Activated naive CD8-positive, alpha-beta T cell treated with anti-CD3 and anti-CD28 coated beads for 36 hours (primary cell): ENCODE measurements at places on chromosomes 13 and 19. TPM values are rescaled to one million over a fixed set of nuclear protein-coding genes. Genes with fewer than 3 reads are reported as not detected.

GRCh38 chr13:105341256-105341655 lies 1194.2 kb downstream of the EFNB2 start:
- no peak for DNase-seq
- H3K36me3 ChIP-seq = no peaks in the 10 kb centered on the region
- peaks cover 4% of the 10 kb centered on the region for H3K4me1 ChIP-seq
- no peaks in the 10 kb centered on the region for H3K27me3 ChIP-seq

DNA sequence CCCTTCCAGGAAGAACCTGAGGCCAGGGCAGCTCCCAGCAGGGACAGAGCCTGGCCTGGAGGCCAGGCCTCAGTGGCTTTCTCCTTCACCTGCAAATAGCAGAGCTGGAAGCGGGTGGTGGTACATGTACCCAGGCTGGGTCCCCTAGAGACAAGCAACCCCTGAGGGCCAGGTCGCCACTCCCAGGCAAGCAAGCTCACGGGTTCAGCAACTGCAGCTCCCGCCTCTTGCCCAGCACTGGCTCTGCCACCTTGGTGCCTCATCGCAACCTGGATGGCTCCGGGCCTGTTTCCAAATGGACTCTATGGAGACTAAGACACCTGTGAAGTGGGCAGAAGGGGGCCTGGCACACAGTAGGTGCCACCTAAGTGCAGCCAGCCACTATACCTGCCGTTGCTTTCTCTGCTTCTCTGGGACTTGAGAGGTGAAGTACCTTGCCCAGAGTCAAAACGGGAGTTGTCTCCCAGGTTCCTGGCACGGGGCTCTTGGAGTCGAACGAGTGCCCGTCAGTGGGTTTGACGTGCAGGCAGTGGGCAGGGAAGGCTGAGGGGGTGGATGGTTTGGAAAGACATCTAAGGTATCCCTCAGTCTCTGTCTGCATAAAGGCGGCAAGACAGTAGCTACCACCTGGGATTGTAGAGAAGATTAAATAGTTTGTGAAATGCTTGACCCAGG lies 2.4 kb upstream of the PLPP2 start:
- no peak for DNase-seq
- H3K36me3 ChIP-seq = no peaks in the 10 kb centered on the region
- no peak overlapping the region for H3K4me3 ChIP-seq

GRCh38 chr19:46975011-46975924 lies 44.4 kb upstream of the NPAS1 start:
- DNase-seq = no peak
- H3K27ac ChIP-seq = no peak overlapping the region
- H3K36me3 ChIP-seq = peaks cover 3% of the 10 kb centered on the region
- H3K4me1 ChIP-seq = peaks cover 4% of the 10 kb centered on the region

DNA sequence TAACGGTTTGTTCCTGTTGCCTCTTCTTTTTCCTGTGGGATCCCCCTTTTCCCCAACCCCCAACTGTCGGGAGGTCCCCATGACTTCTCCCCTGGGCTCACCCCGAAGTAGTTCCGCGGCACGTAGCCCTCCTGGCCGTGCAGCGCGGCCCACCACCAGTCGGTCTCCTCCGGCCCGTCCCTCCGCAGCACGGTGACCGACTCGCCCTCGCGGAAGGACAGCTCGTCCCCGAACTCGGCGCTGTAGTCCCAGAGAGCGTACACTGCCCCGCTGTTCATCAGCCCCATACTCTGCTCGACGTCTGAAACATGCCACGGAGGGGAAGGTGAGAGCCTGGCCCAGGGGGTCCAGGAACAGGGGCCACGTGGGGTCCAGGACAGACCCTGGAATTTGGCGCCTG lies 12.1 kb upstream of the ERCC2 start:
- H3K27me3 ChIP-seq = peaks cover 32% of the 10 kb centered on the region
- no peak for DNase-seq
- H3K4me3 ChIP-seq = no peak overlapping the region

DNA sequence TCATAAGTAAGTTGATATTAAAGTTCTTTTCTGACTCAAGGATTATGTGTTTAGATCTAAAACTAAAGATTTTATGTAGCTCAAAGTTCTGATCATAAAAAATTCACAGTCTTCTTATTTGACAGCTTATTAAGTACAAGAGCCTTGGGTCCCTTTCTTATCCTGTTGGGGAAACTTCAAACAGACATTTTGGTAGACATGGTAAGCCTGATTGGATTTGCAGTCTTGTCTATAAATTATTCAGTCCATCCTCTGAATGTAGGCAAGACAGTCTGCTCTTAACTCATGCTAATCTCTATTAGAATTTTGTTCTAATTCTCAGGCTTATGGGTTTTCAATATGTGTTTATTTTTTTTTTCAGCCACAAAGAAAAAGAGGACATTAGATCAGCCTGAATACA lies 1718.7 kb upstream of the SLC10A2 start:
- H3K27ac ChIP-seq = no peak overlapping the region
- no peaks in the 10 kb centered on the region for H3K27me3 ChIP-seq
- no peak overlapping the region for H3K4me3 ChIP-seq
- no peaks in the 10 kb centered on the region for H3K36me3 ChIP-seq

DNA sequence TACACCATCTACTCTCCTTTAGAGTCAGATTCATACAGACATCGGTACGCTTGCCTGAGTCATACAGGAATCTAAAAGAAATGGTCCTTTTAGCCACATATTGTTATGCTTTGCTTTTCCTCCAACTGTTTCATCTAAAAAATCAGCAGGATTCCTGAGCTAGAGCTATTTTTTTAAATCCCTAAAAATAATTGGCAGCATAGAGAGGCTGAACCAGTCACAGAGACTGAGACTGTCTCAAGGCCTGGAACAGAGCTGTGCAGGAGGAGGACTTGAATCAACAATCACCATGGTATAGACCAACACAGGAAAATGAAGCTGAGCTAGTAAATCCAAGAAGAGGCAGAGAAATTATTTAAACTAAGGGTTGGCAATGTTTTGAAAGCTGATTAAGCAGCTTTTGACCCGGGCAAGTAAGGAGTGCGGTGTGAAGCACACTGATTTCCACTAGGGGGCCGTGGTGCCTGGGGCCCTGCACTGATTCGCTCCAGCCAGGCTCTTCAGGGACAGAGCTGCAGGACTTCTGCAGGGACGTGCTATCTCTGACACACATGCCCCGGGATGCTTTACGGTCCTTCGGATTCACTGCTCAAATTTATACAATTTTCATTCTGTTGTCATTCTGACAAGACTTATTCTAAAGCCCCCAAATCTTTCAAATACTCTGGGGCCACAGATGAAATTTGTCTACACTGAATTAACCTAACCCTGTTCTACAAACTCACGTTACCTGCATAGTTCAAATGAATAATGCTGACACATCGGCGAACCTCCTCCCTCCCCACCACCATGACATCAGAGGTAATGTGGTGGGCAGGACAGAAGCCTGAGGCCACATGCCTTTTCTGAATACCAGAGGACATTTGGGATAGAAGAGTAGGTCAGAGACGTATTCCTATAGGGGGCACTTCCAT lies 87.6 kb upstream of the SLC15A1 start:
- H3K27ac ChIP-seq = no peak overlapping the region
- peaks cover 2% of the 10 kb centered on the region for H3K36me3 ChIP-seq
- peak; percentile 36 for DNase-seq
- H3K27me3 ChIP-seq = no peaks in the 10 kb centered on the region
- H3K4me1 ChIP-seq = peaks cover 3% of the 10 kb centered on the region
- no peak overlapping the region for H3K4me3 ChIP-seq

- peak overlapping the region; percentile 73 for H3K4me3 ChIP-seq
- H3K27me3 ChIP-seq = no peaks in the 10 kb centered on the region
- peaks cover 57% of the 10 kb centered on the region for H3K4me1 ChIP-seq
- peak; percentile 69 for DNase-seq
Measured at GRCh38 chr19:41328157-41328841, 18.3 kb downstream of the CCDC97 start.

GRCh38 chr13:106464076-106464475 lies 71.4 kb downstream of the EFNB2 start:
- H3K36me3 ChIP-seq = no peaks in the 10 kb centered on the region
- DNase-seq = no peak
- H3K27me3 ChIP-seq = peaks cover 8% of the 10 kb centered on the region
- no peak overlapping the region for H3K27ac ChIP-seq
- no peaks in the 10 kb centered on the region for H3K4me1 ChIP-seq
- no peak overlapping the region for H3K4me3 ChIP-seq

DNA sequence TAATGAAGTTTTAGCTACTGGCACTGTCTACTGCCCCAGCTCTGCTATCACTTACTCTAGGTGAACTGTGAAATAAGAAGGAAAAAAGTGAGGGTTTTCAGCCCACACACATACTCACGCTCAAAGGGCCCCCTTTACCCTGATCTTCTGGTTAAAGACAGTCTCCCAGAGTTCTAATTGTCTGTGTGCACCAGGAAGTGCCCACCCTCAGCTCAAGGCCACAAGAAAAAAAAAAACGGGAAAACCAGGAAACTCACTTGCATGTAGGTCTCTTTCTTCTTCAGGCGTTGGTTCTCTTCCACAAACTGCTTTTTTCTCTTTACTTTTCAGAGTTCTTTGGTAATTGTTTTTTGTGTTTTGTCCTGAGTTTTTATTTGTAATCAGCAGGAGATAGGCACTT lies 22.1 kb downstream of the RAP2A start:
- DNase-seq = no peak
- H3K4me3 ChIP-seq = no peak overlapping the region
- peaks cover 43% of the 10 kb centered on the region for H3K4me1 ChIP-seq
- H3K27ac ChIP-seq = peak overlapping the region; percentile 42
- peaks cover 29% of the 10 kb centered on the region for H3K36me3 ChIP-seq
- H3K27me3 ChIP-seq = no peaks in the 10 kb centered on the region

The PDE4C gene
- total RNA-seq = not detected

The ANKLE1 gene
- total RNA-seq = 22.9 TPM

- H3K27me3 ChIP-seq = peaks cover 3% of the 10 kb centered on the region
- no peak for DNase-seq
- H3K36me3 ChIP-seq = no peaks in the 10 kb centered on the region
- peaks cover 13% of the 10 kb centered on the region for H3K4me1 ChIP-seq
- peak overlapping the region; percentile 22 for H3K27ac ChIP-seq
- H3K4me3 ChIP-seq = no peak overlapping the region
Measured at GRCh38 chr19:42154471-42155323, 22.5 kb upstream of the POU2F2 start.

DNA sequence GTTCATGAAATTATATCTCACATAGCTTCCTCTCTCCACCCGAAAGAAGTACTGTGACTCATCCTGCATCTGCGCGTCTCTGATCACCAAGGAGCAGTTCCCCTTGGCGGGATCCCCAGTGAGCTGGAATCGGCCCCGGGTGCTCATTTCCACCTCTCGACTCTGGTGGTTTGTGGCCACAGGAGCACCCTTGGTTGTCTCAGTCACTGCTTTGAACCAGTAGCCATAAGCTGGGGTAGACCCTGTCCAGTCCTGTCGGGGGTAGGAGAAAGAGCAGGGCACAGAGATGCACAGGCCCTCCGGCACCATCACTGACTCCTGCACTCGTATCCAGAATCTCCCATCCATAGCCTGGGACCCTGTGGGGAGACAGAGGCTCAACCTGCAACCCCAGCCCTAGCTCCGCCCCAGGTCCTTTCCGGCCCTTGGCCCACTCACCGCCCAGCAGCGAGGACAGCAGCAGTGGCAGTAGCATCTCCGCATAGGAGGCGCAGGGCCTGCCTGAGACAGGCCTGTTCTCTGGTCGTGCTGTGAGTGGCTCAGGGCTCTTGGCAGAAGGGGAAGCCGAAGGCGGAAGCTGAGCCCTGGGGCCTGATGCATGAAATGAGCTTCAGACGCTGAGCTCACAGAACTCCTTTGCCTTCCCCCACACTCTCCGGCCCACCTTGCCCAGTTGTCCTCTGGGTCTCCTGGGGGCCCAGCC lies at the start of gene SIGLEC10:
Gene SIGLEC10, minus strand, starts transcription at position 536 of the 703 bp plus-strand sequence. Its CDS starts 61 bp downstream, at position 475.
- peaks cover 38% of the 10 kb centered on the region for H3K27me3 ChIP-seq
- H3K4me1 ChIP-seq = peaks cover 8% of the 10 kb centered on the region
- H3K27ac ChIP-seq = peak within 1 kb of the TSS; percentile 55
- no peaks in the 10 kb centered on the region for H3K36me3 ChIP-seq
- no peak within 1 kb of the TSS for H3K4me3 ChIP-seq

The SLITRK1 gene
- total RNA-seq = not detected

DNA sequence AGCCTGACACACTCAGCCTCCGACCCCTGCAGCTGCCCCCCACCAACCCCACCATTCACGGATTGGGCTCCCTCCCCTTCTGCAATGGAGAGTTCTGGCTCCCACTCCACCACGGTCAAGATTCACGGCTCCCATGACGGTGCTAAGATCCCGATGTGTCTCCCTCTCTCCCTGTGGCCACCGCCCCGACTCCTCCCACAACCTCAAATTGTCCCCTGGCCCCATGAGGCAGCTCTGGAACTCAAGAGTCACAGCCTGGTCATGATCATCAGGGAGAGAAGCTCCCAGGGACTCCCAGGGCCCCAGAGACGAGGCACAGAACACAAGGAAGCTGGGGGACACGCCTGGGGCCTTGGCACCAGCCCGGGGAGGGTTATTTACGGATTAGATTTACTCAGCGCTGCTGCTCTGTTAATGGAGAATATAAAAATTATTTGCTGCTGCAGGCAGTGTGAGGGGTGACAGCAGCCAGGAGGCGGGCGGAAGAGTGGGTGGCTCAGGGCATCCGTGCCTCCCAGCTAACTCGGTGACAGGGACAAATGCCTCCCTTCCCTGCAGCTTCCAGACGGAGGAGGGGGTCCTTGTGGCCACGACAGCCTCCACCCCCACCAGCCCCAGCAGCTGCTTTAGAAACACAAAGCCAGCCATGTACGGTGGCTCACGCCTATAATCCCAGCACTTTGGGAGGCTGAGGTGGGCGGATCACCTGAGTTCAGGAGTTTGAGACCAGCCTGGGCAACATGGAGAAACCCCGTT lies 184.2 kb downstream of the PTPRS start:
- no peak for DNase-seq
- H3K4me3 ChIP-seq = no peak overlapping the region
- peaks cover 1% of the 10 kb centered on the region for H3K4me1 ChIP-seq
- H3K27me3 ChIP-seq = no peaks in the 10 kb centered on the region
- H3K36me3 ChIP-seq = peaks cover 7% of the 10 kb centered on the region

GRCh38 chr19:35784503-35785338 lies 9.4 kb downstream of the ARHGAP33 start:
- no peaks in the 10 kb centered on the region for H3K36me3 ChIP-seq
- no peak overlapping the region for H3K4me3 ChIP-seq
- no peaks in the 10 kb centered on the region for H3K27me3 ChIP-seq
- H3K4me1 ChIP-seq = no peaks in the 10 kb centered on the region
- no peak for DNase-seq
- no peak overlapping the region for H3K27ac ChIP-seq

- H3K36me3 ChIP-seq = no peaks in the 10 kb centered on the region
- DNase-seq = no peak
- H3K4me1 ChIP-seq = no peaks in the 10 kb centered on the region
- H3K4me3 ChIP-seq = no peak overlapping the region
Measured at GRCh38 chr19:10079031-10079453, 7.1 kb upstream of the SHFL start.

DNA sequence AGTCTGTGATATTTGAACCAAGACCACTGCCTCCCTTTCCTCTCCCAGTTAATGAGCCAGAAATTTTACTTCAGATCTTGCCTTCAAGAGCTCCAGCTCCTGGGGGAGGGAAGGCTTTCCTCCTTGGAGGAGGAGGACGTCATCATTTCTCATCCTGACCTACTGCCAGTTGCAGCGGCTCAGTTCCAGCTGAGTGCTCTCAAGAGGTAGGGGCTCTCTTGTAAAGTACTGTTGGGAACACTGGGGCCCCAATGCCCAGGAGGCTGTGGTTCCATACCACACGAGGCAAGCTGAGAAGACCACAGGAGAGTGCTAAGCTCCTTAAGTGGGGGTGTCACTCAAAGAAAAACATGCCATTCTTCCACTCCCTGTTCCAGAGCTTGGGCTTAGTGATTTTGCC lies 36.2 kb downstream of the METTL21C start:
- no peaks in the 10 kb centered on the region for H3K27me3 ChIP-seq
- no peak overlapping the region for H3K27ac ChIP-seq
- no peak overlapping the region for H3K4me3 ChIP-seq
- no peak for DNase-seq
